ENCODE measurements at places on chromosomes 3 and 15.

- DNase-seq = peak; percentile 24
These were observed 144.2 kb upstream of the SNTN start for GRCh38 chr3:63508305-63508704.

- no peak for DNase-seq
These were observed 258.7 kb upstream of the PPP2R3A start for GRCh38 chr3:135706758-135707375.

DNA sequence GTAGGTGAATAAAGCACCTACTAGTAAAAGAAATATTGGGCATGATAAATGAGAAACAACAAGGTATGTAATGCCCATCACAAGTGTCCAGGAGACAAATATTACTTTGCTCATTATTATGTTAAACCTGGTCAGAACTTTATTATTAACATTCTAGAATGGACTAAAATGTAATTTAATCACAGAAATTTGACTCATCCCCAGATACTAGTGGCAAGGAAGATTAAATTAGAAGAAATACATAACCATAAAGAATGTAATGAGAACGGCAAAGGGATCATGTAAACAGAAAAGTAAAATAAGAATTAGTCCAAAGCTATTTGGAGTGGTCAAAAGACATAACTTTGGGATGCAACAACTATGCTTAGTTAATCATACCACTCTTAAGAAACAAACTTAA is 71.2 kb upstream of the STAC start:
- no peak for DNase-seq

- no peak for DNase-seq
These were observed 196.3 kb downstream of the OCA2 start for GRCh38 chr15:27902680-27903385.

DNA sequence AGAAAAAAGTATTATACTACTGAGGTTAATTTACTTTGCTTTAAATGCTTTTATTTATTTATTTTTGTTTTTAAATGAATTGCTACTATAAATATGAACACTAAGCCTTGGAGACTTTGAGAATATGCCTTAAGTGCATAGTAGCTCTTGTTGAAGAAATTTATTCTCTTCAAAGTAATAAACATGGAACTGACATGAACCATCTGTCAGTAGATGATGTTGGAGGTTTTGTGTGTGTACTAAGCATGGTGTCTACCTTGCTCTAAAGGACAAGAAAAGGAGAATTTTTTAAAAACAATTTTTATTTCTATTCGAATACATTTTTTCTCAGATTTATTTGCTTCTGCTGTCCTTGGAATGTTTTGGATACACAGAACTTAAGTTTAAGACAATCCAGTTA is 81.1 kb upstream of the PDZRN3 start:
- DNase-seq = no peak

GRCh38 chr3:128845119-128845777 is 34.2 kb upstream of the ACAD9 start:
- peak; percentile 17 for DNase-seq

GRCh38 chr15:65248511-65249255 is 37.4 kb upstream of the CILP start:
- DNase-seq = no peak

DNA sequence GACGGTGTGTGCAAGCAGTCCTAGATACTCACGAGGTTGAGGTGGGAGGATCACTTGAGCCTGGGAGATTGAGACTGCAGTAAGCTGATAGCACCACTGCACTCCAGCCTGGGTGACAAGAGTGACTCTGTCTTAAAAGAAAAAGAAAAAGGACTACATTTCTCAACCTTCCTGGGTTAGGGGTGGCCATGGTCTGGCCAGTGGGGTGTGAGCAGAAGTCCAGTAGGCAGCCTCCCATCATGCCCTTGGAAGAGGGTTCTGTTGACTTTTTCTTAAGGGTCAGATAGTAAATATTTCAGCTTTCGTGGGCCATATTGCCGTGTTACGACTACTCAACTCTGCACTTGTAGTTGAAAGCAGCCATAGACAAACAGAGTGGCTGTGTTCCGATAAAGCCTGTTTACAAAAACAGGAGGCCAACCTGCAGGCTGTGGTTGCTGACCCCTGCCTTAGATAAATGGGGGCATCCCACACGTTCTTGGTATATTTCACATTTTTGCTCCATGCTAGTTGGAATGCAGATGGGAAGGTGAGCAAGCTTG is 31.0 kb upstream of the PDE8A start:
- no peak for DNase-seq

DNA sequence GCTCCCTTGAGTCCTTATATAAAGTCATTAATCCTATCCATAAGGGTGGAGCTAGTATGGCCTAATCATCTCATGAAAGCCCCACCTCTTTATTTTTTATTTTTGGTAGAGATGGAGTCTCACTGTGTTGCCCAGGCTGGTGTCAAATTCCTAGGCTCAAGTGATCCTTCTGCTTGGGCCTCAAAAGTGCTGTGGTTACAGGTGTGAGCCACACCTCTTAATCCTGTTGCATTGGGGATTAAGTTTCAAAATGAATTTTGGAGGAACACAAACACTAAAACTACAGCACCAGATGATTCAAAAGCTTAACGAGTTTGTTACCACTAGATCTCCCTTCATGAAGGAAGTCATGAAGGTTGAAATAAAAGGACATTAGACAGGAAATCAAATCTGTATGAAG is 27.7 kb downstream of the RAB7A start:
- DNase-seq = no peak

GRCh38 chr3:40623567-40623966 is 98.8 kb downstream of the ZNF621 start:
- DNase-seq = no peak

- no peak for DNase-seq
These were observed 46.7 kb upstream of the RAP2B start for GRCh38 chr3:153115326-153115725.

DNA sequence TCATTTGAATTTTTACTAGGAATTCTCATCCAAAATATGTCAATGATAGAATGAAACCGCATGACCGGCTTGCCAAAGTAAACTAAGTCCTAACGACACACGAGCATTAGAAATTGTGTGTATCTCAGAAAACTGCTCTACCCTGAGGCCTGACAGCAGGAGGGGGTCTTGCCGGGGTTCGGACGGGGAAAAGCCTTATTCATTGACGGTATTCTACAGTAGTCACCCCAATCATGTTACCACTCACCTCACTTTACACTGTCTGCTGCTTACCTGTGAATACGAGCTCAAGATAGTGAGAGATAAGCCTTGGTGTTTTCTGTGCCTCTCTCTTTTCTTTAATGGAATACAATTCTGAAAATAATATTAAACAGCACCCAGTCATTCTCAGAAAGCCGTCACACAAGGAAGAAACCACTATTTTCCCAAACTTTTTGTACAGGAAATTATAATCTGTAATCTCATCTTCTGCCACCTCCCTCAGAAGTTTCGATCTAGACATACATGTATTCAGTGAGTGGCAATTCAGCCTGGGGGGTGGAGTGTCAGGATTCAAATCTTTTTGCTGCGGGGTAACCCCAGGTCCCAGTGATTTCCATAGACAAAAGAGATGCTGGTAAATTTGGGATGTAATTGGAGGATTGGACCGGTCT is 492 bp upstream of the FAM43A start:
- no peak for DNase-seq

DNA sequence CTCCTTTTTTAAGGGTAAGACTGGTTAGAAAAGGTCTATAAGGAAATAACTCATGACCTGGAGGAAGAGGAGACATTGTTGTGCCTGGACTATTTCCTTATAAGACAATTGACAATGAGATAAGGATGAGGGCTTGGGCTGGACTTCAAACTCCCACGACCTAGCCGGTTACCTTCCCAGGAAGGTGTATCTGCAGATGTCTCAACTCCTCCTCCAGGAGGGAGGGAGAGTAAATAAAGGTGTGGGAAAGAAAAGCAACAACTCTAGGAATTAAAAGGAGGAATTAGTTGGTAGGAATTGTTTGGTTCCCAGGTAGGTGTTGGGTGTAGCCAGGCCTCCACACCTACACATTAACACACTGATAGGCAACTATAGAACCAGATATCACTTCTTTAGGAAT is 97.8 kb upstream of the TBL1XR1 start:
- DNase-seq = no peak

DNA sequence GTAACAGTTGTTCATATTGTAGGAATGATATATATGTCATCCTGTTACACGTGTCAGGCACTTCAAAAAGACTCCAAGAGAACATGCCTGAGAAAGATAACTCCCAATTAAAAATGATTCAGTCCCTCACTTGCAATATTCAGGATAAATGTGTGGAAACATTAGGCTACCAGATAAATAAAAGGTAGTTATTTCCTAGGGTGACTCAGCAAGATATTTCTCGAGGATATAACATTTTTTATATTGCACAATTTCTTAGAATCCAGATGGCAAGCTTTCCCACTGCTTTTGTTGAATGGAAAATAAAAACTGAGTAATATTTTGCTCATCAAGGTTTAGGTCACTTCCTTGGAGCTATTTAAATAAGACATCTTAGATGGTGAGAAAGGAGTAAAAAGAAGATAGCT is 181.4 kb downstream of the GAP43 start:
- DNase-seq = no peak

DNA sequence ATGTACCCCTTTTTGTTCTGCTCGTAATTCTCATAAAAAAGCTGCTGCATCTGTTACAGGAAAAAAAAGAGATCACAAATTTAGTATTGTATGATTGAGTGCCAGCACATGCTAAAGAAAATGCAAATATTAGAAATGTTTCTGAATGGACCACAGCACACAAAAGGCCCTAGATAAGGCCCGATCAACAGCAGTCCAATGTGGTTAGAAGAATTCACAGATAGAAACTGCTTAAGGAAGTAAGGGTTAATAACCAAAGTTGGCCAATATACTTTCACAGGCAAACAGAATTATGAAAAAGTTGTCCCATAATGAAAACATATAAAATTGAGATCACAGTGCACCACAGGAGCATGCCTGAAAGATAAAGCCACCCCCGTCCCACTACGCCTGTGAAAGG is 72.9 kb downstream of the CHSY1 start:
- no peak for DNase-seq

- peak; percentile 42 for DNase-seq
These were observed 109.5 kb downstream of the THRB start for GRCh38 chr3:24385012-24385615.

- no peak for DNase-seq
These were observed 38.6 kb downstream of the SGO1 start for GRCh38 chr3:20147361-20147760.

GRCh38 chr3:136979684-136980083 is 21.9 kb downstream of the IL20RB start:
- no peak for DNase-seq

GRCh38 chr3:120462409-120462959 is 11.7 kb upstream of the FSTL1 start:
- no peak for DNase-seq

GRCh38 chr15:50210462-50211157 is 28.6 kb downstream of the SLC27A2 start:
- peak; percentile 39 for DNase-seq

GRCh38 chr3:47949979-47950378 is 66.2 kb downstream of the MAP4 start:
- DNase-seq = no peak

DNA sequence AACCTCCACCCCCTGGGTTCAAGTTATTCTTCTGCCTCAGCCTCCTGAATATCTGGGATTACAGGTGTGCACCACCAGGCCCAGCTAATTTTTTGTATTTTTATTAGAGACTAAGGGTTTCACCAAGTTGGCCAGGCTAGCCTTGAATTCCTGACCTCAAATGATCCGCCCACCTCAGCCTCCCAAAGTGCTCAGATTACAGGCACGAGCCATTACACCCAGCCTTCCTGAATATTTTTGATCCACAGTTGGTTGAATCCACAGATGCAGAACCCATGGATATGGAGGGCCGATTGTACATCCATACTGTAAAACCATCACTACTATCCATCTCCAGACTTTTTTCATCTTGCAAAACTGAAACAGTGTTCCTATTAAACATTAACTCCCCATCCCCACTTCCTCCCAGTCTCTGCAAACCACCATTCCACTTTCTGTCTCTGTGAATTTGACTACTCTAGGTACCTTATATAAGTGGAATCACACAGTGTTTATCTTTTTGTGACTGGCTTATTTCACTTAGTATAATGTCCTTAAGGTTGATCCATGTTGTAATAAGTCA is 8.2 kb upstream of the TMEM62 start:
- DNase-seq = no peak

DNA sequence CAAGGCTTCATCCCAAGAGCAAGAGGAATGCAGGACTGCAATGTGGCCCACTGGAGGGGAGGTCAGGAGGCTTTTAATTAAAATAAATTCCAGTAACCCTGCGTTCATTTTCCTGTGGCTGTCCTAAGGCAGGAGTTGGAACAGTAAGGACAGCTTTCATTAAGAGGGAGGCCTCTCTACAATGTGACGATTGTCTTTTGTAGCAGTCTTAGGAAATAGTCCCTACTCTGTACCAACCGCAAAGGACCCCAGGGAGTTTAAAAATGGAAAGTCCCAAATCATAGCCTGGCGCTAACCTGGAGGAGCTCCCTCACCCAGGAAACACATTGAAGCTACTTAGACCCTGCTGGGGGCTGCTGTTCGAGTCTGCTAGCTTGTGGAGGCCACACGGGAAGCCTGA is 62.8 kb downstream of the SYNM start:
- DNase-seq = no peak

DNA sequence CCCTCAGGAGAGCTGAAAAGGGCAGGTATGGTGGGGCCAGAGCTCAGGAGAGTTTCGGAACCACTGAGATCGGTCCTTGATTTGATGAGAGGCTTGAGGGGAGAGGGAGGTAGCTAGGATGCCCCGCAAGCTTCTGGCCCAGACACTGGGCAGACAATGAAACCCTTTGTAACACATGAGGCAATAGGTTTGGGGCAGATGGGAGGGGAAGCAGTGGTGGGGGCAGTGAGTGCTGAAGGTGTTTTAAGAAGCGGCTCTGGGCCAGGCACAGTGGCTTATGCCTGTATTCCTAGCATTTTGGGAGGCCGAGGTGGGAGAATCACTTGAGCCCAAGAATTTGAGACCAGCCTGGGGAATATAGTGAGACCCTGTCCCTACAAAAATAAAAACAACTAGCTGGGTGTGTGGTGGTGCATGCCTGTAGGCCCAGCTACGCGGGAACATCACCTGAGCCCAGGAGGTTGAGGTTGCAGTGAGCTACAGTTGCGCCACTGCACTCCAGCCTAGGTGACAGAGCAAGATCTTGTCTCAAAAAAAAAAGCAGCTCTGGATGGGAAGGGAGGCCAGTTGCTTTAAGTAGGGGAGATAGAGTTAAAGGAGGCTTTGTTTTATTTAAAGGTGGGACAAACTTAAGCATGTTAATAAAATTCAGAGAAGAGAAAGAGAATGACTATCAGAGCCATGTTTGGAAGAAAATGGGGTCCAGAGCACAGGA is 9.6 kb upstream of the SNX22 start:
- no peak for DNase-seq
